ENCODE measurements at places on chromosomes 1 and 21. TPM values are rescaled to one million over a fixed set of nuclear protein-coding genes. Genes with fewer than 3 reads are reported as not detected.

DNA sequence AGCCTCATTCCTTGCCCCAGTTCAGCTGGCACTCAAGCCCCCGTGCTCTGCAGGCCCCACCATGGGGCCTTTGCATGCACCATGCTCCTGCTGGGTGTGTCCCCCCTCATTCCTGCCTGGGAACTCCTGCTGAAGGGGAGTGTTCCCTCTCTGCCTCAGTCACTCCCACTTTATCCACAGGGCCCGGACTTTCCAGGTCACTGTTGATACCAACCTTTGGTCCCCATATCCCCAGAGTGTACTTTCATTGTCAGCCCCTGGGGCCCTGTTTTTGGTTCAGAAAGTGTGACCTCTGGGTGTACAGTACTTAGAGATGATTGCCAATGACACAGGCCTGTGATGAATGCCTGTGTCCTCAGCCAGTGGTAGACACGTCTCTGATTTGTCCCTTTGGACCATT lies 2.9 kb downstream of the TTC22 start:
- no peak for DNase-seq

ANKRD35 gene
- 0.08 TPM for total RNA-seq

DNA sequence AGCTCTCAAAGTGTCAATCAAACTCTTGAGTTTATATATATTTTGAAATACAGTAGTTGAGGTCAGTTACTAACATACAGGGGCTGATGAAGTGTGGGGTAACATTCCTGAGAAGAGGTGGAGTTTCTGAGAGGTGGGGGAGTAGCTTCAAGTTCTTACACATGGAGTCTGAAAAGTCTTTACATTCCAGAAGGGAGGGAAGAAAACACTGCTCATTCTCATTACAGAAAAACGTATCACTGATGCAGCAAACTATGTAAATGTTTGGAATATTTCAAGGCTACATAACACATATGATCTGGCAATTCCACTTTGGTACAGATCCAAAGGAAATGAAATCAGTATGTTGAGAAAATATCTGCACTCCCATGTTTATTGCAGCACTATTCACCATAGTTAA lies 1065.8 kb upstream of the B3GALT2 start:
- no peak for DNase-seq

DNA sequence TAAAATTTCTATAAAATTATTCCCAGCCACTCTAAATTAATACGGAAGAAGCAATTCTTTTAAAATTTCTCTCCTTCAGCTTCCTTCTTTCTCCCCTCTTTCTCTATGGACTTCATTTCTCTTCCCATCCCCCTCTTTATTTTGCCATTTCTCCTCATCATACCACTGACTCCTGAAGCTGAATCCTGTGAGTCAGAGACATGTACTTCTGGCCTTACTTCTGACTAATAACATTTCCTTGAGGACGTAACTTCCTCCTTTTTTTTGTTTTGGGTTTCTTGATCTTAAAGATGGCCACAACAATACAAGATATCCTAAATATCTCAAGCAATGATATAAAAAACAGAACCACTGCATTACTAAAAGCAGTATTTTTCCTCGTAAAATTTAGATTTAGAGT lies 63.6 kb upstream of the DENND1B start:
- no peak for DNase-seq

DNA sequence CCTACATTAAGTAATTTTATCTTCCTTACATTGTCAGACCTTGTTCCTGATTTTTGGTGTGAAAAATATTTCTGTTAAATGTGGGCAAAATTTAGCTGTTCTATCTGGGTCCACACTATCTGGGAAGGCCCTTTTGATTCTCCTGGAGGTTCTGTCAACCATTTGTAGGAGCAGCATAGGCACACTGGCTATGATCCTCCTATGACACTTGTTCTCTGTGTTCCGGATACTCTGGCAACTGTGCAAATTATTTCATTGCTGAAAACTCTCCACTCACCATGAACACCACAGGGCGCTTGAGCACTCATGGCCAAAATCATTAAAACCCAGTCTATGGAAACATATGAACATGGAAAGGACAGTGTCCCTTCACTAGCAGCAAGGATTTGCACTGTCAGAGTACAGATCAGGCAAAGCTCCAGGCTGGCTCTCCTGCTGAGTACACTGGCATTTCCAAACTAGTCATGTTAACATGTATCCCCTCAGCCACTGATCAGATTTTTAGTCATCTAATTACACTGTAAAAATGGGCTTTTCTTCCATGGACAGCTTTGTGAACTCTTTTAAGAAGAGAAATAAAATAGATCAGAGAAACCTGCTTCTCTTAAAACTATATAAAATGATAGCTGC lies 43.9 kb upstream of the SGIP1 start:
- no peak for DNase-seq

- DNase-seq = no peak
These were observed 2.3 kb upstream of the LYPLAL1 start for GRCh38 chr1:219171192-219171935.

- DNase-seq = no peak
These were observed 341.5 kb downstream of the KCNH1 start for GRCh38 chr1:210792250-210793102.

DNA sequence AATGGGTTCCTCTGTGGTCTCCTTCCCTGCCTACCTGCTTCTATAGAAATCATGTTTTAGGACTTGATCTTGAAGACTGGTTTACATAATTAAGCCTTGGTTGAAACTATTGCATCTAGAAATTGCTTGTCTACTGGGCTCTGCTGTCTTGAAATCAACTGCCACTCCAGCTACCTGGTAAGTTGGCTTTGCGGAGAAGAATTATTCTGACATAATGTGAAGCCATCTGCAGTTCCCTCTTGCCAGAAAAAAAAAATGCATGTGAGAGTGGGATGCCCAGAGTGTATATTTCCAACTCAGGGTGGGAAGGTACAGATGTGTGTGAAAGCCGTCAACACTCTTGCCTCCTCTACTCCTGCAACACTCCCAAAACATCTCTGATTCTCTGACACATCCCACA lies 27.2 kb downstream of the C8B start:
- no peak for DNase-seq

DNA sequence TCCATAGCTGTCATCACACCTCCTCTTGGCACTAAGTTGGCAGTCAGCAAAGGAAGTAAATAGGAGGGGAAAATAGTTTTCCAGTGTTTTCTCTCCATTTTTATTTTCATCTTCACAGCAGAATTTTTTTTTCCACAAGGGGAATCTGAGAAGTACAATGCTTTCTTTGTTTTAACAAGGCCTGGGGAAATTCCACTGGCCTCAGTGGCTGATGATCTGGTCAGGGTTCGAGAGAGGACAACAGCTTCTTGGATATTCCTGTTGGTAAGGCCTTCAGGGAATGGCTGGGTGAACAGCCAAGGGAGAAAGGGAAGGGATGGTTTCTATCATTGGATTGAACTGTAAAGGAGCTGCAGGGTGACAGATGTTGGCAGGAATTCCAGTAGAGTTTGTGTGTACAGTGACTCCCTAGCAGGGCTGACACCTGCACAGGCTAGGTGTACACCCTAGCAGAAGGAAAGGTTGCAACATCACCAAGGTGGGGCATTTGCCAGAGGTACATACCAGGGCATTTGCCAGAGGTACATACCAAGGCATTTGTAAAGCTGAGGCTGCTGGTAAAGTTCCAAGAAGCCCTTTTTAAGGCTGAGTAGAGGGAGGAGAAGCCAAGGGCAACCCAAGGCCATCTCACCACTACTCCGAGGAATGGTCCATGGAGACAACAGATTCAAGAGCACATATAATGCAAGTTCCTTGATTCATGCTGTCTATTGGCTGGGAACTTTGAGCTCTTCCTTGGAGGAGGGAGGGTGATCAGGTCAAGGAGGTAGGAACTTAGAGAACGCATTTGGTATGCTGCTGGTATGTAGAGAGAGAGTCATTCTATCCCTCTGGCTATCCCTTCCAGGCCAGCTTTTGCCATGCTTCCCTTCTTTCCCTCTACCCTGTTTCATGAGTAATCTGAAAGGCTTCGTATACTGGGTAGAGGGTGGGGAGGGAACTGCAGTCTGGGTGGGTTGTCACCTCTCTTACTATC lies 3.1 kb downstream of the GJA5 start:
- DNase-seq = no peak

DNA sequence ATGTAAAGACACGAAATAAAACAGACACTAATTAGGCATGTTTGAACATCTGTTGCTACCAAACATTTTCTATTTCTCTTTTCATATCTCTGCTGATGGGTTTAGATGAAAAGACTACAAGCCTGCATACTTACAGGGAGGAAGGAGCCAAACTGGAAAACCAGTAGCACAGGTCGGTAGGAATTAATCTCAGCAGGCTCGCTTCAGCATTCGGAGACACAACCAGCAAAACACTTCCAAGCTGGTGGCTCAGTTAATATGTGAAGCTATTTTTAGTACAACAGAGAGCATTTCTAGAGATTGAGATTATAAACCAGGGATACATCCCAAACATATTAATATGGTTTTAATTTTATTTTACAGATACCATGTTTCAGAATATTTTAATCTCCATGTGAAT lies 300.9 kb upstream of the GREM2 start:
- DNase-seq = no peak

LCE3E gene
- total RNA-seq = not detected

DNA sequence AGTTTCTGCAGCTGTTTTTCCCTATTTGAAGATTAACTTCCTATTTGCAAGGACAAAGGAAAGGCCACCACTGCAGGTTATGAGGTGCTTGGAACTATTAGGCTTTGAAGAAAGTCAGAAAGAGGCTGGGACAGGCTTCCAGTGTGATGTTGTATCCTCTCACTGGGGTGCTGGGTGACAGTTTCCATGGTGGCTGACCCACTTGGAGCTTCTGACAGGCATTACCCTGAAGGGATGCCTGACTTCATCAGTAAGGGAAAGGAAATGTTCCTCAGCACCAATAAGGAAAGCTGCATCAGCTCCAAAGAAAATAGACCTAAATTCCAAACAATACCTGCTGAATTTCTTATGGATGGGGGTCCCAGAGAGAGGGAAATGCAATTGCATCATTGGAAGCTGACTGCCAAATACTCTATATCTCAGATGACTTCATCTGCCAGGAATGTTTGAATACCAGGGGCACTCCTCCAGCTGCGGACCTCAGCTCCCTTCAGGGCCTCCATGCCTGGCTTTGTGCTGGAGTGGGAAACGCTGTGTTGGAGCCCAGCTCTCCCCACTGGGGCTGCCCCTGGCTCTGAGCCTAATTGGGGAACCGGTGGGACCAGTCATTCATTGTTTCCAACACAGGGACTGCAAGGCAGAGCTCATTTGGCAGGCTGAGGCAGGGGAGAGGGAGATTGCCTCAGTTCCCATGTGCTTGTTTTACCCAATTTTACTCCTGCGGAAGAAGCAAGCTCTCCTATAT lies 76.6 kb downstream of the RGL1 start:
- DNase-seq = no peak

DNA sequence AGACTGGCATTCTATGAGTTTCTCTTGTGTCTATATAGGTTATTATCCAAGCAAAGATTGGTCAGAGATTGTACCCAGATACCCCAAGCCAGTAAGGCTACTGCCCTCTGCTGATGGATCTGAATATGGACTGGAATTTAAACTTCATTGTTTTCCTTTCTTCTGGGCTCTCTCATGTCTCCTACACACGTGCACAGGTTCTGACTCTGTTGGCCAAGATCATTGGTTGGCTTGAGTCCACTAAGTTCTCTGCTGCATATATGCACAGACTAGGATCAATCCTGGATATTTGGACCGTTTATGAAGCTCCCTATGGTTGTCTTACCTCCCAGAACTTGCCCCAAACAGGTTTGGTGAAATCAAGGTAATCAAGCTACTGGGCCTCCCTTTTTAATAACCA lies 69.7 kb downstream of the CC2D1B start:
- peak; percentile 7 for DNase-seq

GRCh38 chr1:244901400-244902015 lies 37.2 kb upstream of the HNRNPU start:
- DNase-seq = no peak

SNAP47 gene
- 28.1 TPM for total RNA-seq

- DNase-seq = no peak
These were observed 89.2 kb downstream of the ADARB1 start for GRCh38 chr21:45163413-45164123.

DNA sequence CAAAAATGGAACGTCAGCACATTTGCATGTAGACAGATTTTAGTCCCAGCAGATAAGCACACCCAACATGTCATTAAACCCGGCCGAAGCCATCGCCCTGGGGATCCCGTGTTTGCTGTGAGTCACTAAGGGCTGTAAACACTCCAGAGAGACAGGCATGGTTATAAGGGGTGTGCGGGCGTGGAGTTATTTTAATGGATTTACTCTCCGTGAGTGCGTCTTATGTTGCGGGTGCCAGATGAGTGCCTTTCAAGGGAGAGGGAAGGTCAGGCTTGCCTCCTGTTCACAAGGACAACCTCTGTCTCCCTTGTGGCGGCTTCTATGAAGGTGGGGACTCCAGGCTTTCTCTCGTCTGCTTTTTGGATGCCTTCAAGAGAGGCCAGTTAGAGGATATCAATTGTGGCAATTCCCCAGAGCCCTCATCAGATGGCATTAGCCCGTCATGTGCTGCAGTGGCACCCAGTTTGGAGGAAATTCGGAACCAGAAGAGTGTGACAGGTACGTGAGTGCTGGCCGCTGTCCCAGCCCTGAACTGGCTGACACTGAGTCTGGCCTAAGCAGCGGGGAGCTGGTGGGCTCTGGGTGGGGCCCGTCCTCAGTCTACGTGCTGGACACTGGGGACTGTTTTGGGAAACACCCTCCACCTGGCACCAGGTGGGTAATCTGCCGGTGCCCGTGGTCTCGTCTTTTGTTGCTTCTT lies 223.8 kb upstream of the TMEM51 start:
- no peak for DNase-seq

DNA sequence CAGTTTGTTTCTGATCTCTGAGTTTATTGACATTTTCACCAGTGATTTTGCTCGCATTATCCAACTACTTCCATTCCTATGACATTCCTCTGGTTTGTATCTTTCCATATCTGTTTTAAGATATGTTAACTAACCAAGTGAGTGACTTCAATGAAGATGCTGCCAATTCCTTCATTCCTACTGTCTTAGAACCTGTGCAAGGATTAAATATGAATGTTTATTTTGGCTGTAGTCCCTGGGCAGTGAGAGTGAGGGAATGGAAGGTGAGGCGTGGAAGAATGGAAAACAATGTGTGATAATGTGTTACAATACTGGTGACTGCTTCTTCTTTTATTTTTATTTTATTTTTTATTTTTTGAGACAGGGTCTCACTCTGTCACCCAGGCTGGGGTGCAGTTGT lies 183.0 kb downstream of the SDCCAG8 start:
- no peak for DNase-seq

PRR9 gene
- not detected for total RNA-seq

GRCh38 chr21:42993051-42993712 lies 18.8 kb downstream of the PKNOX1 start:
- DNase-seq = no peak

DNA sequence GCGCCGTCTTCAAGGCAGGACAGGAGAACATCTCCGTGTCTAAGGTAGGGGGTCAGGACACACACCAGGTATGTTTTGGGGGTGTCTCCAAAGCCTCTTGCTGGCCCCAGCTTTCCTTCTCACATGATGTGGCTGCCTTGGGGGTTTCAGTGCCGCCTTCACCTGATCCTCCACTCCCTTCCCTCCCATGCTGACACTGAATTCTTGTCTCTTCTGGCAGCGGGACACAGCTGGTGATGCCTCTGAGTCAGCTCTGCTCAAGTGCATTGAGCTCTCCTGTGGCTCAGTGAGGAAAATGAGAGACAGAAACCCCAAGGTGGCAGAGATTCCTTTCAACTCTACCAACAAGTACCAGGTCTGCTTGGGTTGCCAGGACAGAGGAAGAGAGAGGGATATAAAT lies 13.5 kb downstream of the ATP1A2 start:
- no peak for DNase-seq
